ENCODE measurements at places on chromosomes 6 and 20.

- DNase-seq, result no peak
These were observed 187.5 kb downstream of the MOXD1 start for GRCh38 chr6:132213732-132214131.

DNA sequence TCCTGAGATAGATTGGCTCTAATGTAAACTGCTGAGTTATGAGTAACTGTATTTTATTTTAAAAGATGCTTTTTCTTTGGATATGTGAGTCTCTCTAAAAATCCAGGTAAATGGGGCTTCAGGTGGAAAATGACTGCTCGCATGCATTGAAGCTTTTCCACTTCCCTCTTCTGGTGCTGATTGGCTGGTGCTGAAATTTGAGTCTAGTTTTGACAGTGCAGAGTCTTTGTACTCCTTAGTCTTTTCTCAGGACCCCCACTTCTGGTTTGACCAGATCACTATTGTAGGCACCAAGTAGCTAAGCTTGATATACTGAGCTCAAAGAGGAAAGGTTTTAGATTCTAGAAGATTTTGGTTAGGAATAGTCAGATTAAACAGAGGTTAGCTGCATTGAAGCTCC is 60.7 kb upstream of the TULP4 start:
- DNase-seq, result no peak

- DNase-seq, result no peak
These were observed 144.4 kb upstream of the AKIRIN2 start for GRCh38 chr6:87846434-87846833.

- DNase-seq, result no peak
These were observed 1.3 kb downstream of the SUPT3H start for GRCh38 chr6:45376310-45377042.
